Thyroid gland (tissue), 4 donors: ENCODE measurements at places on chromosomes 6 and 20.

- DNase-seq = no peak
Measured at GRCh38 chr6:142637624-142638351, 307.2 kb downstream of the HIVEP2 start.

DNA sequence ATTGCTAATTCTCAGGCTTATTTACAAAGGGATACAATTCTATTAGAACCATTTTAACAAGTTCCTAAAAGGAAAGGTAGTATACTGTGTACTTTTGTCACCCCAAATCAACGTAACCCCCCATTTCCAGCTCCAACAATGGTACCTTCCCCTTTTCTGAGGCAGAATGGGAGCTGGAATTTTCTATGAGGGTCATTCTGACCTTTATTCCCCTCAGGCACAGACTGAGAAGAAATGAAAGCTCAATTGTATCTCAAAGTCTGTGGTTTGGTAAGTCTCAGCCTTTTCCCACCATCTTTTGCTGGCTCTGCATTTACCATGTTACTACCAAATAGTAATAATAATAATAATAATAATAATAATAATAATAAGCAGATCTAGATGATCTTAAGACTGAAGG lies 571.0 kb downstream of the RNF144B start:
- no peak for DNase-seq

GRCh38 chr20:31637660-31638059 lies at the start of gene COX4I2:
Gene COX4I2, plus strand, starts transcription at chr20:31637912. Its CDS starts 1,106 bp downstream, at chr20:31639018.
- no peak for DNase-seq

- DNase-seq = no peak
Measured at GRCh38 chr6:157534977-157535339, 154.0 kb downstream of the ZDHHC14 start.

- DNase-seq = no peak
Measured at GRCh38 chr6:148944608-148945007, 197.8 kb downstream of the UST start.

- DNase-seq = peak; percentile 66
Measured at GRCh38 chr6:121436960-121437850, 1.8 kb downstream of the GJA1 start.

DNA sequence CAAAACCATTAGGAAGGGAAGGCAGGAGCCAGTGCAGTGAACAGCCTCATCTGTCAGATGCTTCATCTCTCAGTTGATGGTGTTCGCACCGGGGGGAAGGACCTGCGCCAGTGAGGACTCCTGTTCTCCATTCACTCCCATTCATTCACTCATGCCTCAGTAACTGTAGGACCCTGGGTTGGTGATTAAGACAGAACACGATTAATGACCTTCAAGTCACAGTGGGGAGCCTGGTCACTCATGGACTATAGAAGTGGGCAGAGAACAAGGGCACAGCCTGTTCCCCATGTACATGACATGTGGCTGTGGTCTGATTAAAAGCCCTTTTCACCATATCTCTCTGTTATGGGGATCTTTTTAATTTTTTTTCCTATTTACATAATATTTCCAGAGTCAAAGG lies 113.3 kb downstream of the RPS12 start:
- no peak for DNase-seq

DNA sequence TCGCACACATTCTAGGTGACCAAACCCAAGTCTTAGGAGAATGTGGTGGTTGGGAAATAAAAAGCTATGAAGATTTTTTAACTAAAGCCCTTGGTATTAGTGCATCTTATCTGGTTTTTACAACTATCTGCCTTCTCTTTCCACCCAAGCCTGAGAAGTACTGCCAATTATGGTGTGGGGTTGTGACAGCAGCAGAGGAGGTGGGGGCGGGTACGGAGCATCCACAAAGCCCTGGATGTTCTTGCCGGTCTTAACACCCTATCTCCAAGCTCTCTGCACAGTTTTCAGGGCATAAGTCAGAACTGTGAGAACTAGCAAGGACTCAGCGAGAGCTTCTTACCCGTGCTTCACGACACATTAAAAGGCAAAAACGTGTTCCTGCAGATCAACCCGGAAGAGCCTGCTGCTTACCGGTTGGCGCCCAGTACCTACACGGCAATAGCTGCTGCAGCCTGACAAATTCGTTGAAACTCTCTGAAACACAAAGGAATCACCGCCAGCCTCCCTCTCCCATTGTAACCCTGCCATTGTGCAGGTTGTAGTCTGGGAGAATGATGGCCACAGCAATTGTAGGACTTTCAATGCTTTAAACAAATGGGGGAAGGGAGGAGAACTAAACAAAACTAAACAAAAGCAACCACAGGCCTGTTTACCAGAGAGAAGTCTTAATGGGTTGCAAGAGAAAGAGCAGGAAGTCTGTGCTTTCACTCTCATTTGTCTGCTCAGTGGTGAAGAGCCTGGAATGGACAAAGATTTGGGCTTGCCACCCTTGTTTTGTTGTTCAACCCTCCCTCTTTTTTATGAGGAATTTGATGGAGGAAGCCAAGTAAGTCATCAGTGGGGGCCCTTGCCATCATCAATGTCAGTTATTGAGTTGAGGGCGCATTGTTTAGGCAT lies 461.0 kb upstream of the JARID2 start:
- no peak for DNase-seq

GRCh38 chr6:116010790-116011401 lies 49.8 kb downstream of the FRK start:
- peak; percentile 78 for DNase-seq

DNA sequence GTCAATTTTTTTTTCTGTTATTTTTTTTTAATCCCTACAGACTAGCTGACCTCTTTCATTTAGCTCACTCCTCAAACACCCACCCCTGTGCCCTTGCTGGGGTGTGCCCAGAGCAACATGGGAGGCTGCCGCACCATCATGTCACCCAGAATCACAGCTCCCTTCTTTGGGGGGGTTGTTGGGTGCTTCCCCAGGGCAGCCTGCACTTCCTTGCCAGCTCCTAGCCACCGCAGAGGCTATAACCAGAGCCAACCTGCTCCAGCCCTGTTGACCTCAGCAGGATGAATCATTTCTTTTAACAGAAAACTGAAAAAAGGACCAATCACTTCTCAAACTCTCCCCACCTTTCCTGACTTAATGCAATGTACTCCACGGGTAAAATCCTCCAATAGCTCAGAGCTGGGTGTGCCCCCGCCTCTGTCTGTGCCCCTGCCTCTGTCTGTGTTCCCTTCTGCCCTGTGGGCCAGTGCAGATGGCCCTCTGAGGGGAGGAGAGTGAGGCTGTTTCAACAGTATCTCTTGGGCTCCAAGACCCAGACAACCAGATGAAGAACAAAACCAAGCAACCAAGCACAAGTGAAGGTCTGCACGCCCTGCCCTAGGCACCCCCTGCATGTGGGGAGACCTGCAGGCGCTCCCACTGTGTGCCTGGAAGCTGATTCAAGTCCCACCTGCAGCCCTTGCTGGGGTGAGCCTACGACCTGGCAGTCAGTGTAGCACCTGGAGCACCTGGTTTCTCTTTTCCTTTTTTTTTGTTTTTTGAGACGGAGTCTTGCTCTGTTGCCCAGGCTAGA lies 67.7 kb downstream of the PYGB start:
- DNase-seq = peak; percentile 2

- DNase-seq = no peak
Measured at GRCh38 chr20:49573900-49574416, 6.0 kb upstream of the PTGIS start.

- peak; percentile 83 for DNase-seq
Measured at GRCh38 chr6:150600301-150601017, 774 bp downstream of the PLEKHG1 start.

DNA sequence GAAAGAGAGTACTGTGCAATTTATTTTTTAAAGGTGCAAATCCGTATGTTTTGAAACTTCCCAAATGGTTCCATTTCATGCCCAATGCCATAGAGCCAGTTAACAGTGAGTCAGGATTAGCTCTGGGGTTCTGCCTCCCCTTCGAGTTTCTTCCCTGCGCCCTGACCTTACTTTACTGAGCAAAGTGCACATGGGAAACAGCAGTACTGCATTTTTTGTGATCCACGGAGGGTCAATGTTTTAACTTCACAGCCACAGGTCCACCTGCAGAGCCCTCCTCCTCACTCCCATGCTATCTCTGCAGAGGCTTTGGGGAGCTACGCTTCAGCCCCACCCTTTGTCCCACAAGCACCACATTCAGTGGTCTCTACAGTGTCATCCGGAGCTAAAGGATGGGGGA lies 44.0 kb upstream of the CNKSR3 start:
- DNase-seq = no peak

DNA sequence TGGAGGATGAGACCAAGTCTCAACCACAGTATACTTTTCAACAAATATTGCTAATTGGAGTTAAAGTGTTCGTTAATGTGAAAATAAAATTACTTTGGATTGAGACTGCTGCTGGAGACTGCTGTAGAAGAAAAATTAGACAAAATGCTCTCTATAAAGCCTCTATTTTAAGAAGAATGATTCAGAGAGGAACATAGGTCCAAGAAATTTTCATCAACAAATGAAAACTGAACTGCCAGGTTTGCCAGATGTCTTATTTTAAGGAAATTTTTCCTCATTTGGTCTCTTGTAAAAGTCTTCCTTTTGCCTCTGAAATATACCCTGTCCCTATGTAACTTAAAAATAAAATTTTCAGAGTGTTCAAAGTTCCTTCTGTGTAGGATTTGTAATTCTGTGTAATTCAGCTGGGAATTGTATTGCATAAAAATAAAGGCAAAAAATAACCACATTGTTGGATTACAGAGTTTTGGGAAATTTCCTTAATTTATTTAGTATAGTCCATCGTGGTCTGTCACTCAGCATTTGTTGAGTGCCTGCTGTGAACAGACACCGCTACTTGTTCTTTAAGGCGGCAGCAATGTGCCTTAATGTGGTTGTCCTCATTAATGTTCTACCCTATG lies 27.4 kb downstream of the ANKS1A start:
- DNase-seq = no peak

DNA sequence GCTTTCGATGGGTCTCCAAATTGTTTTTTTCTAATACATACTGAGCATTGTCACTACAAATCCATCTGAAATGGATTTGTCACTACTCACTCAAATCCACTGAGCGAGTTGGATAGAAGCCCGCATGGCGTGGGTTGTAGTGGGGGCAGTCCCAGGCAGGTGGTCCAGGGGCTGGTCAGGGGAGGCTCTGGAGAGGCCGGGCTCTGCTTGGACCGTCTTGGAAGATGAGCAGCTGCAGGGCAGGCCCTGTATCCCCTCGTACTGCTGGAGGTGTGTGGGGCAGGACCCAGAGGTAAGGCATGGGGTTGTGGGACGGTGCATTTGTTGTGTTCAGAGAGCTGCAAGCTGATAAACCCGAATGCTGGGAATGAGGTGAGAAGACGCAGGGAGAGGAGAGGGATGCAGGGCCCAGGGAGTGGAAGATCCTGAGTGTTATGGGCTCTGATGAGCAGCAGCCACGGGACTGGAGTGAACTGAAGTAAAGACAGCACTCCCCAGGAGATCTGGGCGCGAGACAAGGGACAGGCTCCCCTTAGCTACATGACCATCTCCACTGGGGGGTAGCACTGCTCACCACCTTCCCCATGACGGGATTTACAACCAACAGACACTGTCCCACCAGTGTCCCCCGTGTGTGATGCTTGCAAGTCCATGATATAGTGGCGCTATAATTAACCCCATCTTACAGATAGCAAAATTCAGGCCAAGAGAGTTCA lies 45.9 kb downstream of the PSMG4 start:
- no peak for DNase-seq

GRCh38 chr6:117918454-117918853 lies 11.4 kb downstream of the SLC35F1 start:
- no peak for DNase-seq

DNA sequence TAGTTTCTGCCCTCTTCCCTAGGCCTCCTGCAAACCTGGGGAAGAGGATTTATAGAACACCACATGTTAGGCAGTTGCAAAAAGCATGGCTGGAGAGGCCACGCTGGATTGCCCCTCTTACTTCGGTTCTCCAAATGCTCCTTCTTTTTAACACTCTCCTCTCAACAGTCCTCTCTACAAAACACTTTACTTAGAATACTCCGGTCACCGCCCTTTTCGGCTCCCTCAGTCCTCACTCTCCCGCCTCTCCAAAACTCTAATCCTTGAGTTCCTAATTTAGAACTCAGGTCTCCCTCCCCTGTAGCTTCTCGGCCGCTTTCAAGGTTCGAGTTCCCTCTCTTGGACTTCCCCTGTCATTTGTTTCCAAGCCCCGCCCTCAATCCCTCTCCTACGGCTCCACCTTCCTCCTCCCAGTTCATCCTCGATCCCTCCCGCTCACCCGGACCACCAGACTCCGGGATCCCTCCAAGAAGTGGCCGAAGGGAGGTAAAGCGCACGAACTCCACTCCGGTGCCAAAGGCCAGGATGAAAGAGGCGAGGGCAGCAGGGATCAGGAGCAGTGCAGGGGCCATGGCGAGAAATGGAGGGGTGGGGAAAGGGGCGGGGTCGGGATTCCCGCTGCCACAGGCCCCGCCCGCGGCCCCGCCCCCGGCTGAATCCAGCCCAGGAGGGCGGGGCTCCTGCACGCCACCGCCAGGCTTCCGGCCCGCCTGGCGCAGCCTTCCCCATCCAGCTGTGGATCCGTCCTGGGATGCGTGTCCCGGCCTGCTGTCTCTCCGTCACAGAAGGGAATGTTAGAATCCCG lies at the start of gene NRM:
NRM (minus strand) TSS at position 582 of the 805 bp plus-strand sequence; CDS start at position 572, 10 bp downstream.
- peak; percentile 81 for DNase-seq

DNA sequence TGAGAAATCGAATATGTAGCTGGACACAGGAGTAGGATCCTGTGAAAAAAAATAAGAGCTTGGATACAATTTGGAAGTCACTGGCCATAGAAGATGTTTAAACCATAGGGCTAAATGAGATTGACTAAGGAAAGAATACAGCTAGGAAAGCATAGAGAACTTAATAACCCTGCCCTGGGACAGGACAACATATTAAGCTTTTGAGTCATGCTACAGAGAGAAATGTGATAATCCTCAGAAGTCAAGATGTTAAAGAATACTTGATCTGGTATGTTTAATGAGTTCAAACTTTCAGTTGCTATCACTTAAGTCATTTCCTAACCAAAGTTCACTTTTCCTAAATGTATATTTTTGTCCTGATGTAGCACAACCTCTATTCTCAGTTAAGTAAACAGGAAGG lies 154.6 kb upstream of the TSHZ2 start:
- DNase-seq = no peak

DNA sequence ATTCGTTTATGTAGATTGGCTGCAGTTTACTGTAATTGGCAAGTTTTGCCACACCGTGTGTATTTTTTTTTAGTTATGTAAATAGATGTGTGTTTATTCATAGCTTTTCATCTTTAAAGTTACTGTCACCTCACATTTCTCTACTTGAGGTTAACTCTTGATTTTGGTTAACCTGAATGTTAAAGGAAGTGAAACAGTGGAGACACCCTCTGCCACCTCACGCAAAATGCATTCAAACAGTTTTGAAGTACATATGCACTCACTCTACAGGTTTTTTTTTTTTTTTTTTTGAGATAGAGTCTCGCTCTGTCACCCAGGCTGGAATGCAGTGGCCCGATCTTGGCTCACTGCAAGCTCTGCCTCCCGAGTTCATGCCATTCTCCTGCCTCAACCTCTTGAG lies 17.7 kb downstream of the OR2A4 start:
- no peak for DNase-seq
